Sigmoid colon (tissue), 7 donors: ENCODE measurements at places on chromosomes 1 and 21.

- DNase-seq: no peak
These were observed 9.3 kb upstream of the FAM89A start for GRCh38 chr1:231049121-231049979.

DNA sequence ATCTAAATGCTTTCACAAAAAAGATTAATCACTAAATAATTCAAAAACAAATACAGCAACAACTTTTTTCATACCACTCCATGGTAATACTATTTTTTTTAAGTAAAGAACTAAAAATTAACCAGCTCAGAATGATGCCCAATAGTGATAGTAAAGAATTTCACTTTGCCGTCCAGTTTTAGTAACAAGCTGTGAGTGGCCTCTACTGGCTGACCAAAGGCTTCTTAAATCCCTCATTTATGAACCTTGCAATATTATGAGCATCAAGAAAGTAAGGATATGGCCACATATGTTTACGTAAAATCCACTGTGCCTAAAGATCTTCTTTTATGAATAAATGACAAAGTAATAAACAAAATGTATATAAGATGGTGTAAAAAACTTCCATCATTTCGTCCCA is 108.6 kb downstream of the GPATCH2 start:
- DNase-seq: no peak

DNA sequence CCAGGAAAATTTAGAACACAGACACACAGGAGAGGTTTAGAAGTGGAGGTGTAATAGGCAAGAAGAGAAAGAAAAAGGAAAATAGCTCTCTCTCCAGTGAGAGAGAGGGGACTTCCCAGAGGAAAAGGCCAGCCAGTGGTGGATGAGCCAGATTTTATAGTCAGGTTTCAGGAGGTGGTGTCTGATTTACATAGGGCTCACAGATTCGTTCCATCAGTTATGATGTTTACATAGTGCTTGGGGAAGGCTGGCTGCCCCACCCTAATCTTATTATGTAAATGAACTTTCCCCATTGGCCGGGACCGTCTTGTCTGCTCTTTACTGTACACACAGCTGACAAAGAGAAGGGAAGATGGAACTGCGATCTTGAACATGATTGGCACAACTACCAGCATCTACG is 797.3 kb downstream of the PLA2G4A start:
- DNase-seq: no peak

GRCh38 chr1:65538086-65538485 is 117.6 kb downstream of the LEPR start:
- no peak for DNase-seq

- no peak for DNase-seq
These were observed 273.7 kb upstream of the ST6GALNAC5 start for GRCh38 chr1:76593618-76594017.

DNA sequence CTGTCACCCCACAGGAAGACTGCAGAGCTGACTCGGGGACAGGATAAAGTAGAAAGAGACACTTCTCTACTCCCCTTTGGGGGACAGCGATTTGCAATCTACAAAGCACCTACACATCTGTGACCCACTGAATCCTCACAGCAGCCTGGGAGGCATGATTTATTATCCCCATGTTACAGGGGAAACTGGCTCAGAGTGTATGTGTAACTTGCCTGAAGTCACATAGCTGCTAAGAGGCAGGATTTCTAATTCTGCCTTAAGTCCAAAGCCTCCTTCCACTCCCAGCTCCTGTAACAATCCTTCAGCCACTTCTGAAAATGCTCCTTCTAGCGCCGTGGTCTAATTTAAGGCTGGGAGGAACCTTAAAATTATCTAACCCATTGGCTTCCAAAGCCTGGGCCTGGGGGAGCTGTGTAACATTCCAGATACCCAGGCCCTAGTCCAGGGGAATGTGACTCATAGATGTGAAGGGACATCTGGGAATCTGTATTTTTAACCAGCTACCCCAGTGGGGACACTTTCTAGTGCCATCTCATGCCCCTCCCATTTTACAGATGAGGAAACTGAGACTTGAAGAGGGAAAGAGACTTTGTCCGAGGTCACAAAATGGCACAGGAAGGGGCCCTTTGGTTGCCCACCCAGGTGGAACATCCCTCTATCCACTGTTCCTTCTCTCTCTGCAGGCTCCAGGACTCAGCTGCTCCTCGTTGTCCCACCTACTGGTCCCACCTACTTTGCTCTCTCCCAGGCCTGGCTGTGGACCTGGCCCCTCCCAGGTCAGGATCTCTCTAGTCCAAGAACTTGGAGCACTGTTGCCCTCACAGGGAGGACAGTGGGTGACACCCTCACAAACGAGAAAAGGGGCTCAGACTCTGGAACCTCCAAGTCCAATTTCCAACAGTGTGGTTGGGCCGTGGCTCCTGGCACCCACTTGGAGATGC is 48.9 kb downstream of the AHDC1 start:
- DNase-seq: peak; percentile 84

GRCh38 chr21:32469628-32470027 is 57.1 kb downstream of the EVA1C start:
- no peak for DNase-seq

- DNase-seq: no peak
These were observed 602 bp downstream of the SH3BGRL3 start for GRCh38 chr1:26280333-26281042.

GRCh38 chr1:100485855-100486258 is 52.1 kb upstream of the GPR88 start:
- no peak for DNase-seq

DNA sequence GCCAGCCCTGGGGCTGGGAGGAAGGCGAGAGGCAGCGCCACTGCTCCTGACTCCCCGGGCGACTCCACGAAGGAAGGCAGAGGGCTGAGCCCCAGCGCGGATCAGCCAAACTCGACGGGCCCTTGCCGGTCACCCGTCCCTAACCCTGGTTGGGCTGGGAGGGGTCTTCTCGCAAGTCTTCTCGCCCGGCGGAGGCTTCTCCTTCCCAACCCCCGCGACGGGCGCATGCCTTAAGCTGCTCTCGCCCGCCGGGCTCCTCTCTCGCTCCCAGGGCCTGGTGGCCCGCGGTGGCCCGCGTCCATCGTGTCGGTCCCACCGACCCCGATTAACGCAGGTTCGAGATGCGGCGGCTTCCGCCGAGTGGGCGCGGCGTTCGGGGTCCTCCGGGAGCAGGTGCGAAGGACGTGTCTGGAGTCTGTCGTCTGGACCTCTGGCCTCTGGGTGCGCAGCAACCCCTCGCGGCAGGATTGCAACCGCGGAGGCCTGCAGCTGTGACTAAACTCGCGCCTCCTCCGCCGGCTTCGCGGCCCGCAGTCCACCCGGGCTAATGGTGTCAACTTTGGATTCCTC is 29.0 kb upstream of the PPM1J start:
- DNase-seq: no peak
